ENCODE measurements at places on chromosomes 1 and 21. TPM values are rescaled to one million over a fixed set of nuclear protein-coding genes. Genes with fewer than 3 reads are reported as not detected.

RIIAD1 gene
- total RNA-seq: not detected

ILDR2 gene
- total RNA-seq: 10.5 TPM

FMO5 gene
- total RNA-seq: 0.14 TPM

EPS8L3 gene
- total RNA-seq: not detected

KCNH1 gene
- not detected for total RNA-seq

SFPQ gene
- 260 TPM for total RNA-seq

MFAP2 gene
- total RNA-seq: not detected

GPBP1L1 gene
- 122 TPM for total RNA-seq

LHX8 gene
- not detected for total RNA-seq

SYT11 gene
- 7.0 TPM for total RNA-seq

IL20 gene
- not detected for total RNA-seq

LCE1B gene
- not detected for total RNA-seq

TRIM46 gene
- total RNA-seq: 3.6 TPM

CNIH3 gene
- total RNA-seq: 2.5 TPM

GREM2 gene
- 0.17 TPM for total RNA-seq

TFAP2E gene
- 0.27 TPM for total RNA-seq

PROX1 gene
- 0.10 TPM for total RNA-seq

TENT5C gene
- 11.2 TPM for total RNA-seq

Data from activated naive CD4-positive, alpha-beta T cell treated with anti-CD3 and anti-CD28 coated beads for 36 hours (primary cell).